ENCODE measurements at places on chromosomes 12 and 14.
A peak's percentile ranks its signal among the peaks of the same experiment; 100 is the strongest.

DNA sequence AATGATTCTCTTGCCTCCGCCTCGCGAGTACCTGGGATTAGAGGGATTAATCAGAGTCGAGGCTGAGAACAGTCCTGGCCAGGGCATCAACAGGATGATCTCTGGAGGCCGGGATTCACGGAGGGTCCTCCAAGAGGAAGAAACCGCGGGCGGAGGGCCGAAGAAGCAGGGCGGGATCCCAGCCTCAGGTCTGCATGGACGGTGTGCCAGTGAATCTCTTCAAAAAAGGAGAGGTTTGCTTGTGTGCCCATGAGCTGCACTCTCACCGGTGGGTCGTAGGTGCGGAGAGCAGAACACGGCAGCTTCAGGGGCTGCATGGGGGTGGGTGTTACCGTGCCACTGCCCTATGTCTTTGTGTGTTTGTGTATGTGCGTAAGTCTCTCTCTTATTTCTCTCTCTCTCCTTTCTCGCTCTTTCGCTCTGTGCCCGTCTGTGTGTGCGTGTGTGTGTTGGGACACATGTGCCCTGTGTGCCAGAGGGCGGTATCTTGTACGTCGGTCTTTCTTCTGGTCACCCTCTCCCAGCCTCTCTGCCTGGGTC lies 768.2 kb upstream of the ALG10B start:
- DNase-seq = no peak

- DNase-seq = peak; percentile 56
Observed at GRCh38 chr12:105705765-105706164, 375.3 kb downstream of the C12orf75 start.

- DNase-seq = no peak
Observed at GRCh38 chr12:30012816-30013450, 229.2 kb upstream of the TMTC1 start.

- peak; percentile 40 for DNase-seq
Observed at GRCh38 chr12:50986966-50987737, 34.8 kb downstream of the HIGD1C start.
